ENCODE measurements at places on chromosomes 11 and 22. TPM values are rescaled to one million over a fixed set of nuclear protein-coding genes. Genes with fewer than 3 reads are reported as not detected.

Gene MUC5AC
- total RNA-seq, result not detected

Gene UPK3A
- not detected for total RNA-seq

Gene SCUBE2
- total RNA-seq, result 5.1 TPM

Gene TSPAN18
- not detected for total RNA-seq

Gene GRAMD1B
- 4.4 TPM for total RNA-seq

Gene RASSF10
- total RNA-seq, result under 0.01 TPM

Gene FERMT3
- total RNA-seq, result 65.4 TPM

Gene CRYBB2
- total RNA-seq, result not detected

Gene OR51E1
- not detected for total RNA-seq

Gene MMP1
- 2.0 TPM for total RNA-seq

Gene TMEM86A
- total RNA-seq, result 3.3 TPM

Gene TSKU
- 12.7 TPM for total RNA-seq
